Upper lobe of left lung (tissue), 6 donors: ENCODE measurements at places on chromosomes 4 and X.

GRCh38 chr4:159242427-159242826 is 139.5 kb downstream of the RAPGEF2 start:
- DNase-seq = no peak
- H3K27ac ChIP-seq = no peak overlapping the region
- no peaks in the 10 kb centered on the region for H3K36me3 ChIP-seq
- H3K27me3 ChIP-seq = no peaks in the 10 kb centered on the region

DNA sequence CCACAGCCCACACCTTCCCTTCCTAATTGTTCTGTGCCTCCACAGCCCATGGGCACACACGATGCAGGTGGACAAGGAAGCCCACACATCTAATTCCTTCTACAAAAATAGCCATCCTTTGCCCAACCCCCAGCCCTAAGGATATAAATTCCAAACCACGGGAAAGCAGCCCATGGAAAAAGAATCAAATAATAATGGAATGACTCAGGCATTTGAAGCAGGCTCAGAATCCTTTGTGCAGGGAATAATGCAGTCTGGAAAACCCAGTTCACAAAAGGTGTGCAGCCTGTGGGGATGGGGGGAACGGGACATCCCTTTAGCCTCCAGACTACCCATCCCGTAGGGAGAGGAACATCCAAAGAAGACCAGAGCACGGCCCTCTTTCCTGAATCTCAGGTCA is 342.3 kb upstream of the GALNT7 start:
- no peak overlapping the region for H3K4me3 ChIP-seq
- no peaks in the 10 kb centered on the region for H3K27me3 ChIP-seq
- H3K36me3 ChIP-seq = no peaks in the 10 kb centered on the region
- H3K4me1 ChIP-seq = no peaks in the 10 kb centered on the region
- H3K27ac ChIP-seq = no peak overlapping the region

DNA sequence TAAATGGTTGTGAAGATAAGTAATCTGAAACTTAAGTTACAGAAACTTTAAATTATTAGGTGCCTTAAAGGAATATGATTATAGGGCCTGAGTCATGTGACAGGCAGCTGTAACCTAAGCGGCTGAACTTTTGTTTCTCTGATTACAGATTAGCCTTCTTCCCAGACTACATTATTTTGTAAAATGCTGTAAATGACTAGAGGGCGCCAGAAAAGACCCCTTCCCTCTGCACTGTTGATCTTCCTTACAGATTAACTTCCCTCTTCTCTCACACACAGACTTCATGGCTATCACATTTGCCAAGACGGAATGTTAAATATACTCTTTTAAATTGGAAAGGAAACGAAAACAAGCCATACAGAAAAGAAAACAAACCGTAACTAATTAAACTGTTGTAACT is 96.6 kb downstream of the EVC2 start:
- H3K4me3 ChIP-seq = no peak overlapping the region
- H3K27ac ChIP-seq = no peak overlapping the region

DNA sequence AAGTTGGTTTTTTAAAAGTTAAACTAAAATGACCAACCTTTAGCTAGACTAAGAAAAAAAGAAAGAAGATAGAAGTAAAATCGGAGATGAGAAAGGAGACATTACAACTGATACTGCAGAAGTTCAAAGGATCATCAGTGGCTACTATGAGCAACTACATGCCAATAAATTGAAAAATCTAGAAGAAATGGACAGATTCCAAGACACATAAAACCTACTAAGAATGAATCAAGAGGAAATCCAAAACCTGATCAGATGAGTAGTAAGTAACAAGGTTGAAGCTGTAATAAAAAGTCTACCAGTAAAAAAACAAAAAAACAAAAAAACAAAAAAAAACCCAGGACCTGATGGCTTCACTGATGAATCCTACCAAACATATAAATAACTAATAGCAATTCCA is 16.1 kb downstream of the IQCM start:
- H3K27me3 ChIP-seq = no peaks in the 10 kb centered on the region
- H3K27ac ChIP-seq = no peak overlapping the region
- H3K4me1 ChIP-seq = no peaks in the 10 kb centered on the region
- H3K36me3 ChIP-seq = no peaks in the 10 kb centered on the region
- no peak overlapping the region for H3K4me3 ChIP-seq

- no peaks in the 10 kb centered on the region for H3K36me3 ChIP-seq
- H3K27me3 ChIP-seq = no peaks in the 10 kb centered on the region
- DNase-seq = no peak
- H3K4me1 ChIP-seq = no peaks in the 10 kb centered on the region
- H3K27ac ChIP-seq = no peak overlapping the region
Measured at GRCh38 chr4:53510321-53510720, 81.0 kb downstream of the LNX1 start.

- H3K27ac ChIP-seq = no peak overlapping the region
- H3K4me1 ChIP-seq = no peaks in the 10 kb centered on the region
- no peaks in the 10 kb centered on the region for H3K27me3 ChIP-seq
- H3K4me3 ChIP-seq = no peak overlapping the region
Measured at GRCh38 chr4:147247579-147247978, 233.3 kb upstream of the EDNRA start.

DNA sequence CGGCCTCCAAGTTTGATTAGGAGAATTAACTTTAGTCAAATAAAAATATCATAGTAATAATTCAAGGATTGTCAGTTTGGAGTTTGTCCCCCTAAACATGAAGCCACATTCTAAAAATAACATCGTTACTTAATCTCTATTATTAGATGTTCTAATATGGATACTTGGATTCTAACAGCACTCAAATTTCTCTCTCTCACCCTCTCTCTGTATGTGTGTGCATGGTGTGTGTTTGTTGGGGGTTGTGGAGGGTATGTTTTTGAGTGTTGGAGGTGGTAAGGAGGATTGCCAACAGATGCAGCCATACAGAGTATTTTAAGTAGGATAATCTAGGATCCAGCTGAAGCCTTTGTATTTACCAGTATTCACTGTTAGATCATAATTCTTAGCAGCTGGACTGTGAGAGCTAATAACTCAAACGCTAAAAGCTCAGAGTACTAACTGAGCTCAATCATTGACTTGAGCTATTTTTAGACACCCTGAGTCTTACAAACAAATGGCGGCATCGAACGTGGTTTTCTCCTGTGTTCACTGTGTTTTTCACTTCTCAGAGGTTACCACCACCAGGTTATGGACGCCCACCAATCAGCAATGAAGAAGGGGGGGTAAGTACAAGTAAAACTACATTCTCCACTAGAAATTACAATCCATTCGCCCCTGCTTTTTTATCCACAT is 8.8 kb downstream of the ENAM start:
- no peak overlapping the region for H3K27ac ChIP-seq
- H3K36me3 ChIP-seq = no peaks in the 10 kb centered on the region
- no peak for DNase-seq
- H3K4me3 ChIP-seq = no peak overlapping the region
- no peaks in the 10 kb centered on the region for H3K27me3 ChIP-seq

GRCh38 chr4:118745357-118745756 is 60.2 kb downstream of the METTL14 start:
- H3K27ac ChIP-seq = no peak overlapping the region
- no peaks in the 10 kb centered on the region for H3K27me3 ChIP-seq
- no peak overlapping the region for H3K4me3 ChIP-seq
- no peak for DNase-seq
- H3K36me3 ChIP-seq = peaks cover 2% of the 10 kb centered on the region

GRCh38 chr4:27666943-27667342 is 806.3 kb downstream of the STIM2 start:
- no peaks in the 10 kb centered on the region for H3K36me3 ChIP-seq
- H3K4me1 ChIP-seq = no peaks in the 10 kb centered on the region
- no peak overlapping the region for H3K4me3 ChIP-seq
- no peak for DNase-seq
- no peak overlapping the region for H3K27ac ChIP-seq

DNA sequence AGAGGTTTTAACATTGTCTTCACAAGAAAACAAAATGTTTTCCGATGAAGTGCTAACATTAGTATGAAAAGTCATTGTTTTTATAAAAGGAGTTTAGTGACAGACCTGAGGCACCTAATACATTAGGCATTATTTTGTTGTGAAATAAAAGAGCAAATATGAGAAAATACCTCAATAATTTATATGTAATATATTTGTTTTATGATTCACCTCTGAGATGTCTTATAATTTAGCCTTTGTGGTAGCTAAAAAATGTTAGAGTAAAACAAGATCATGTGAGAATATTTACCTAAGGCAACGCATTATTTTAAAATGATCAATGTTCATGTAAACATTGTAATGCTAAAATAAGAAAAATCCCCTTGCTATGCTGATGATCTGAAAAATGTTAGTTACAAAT is 100.9 kb upstream of the WDFY3 start:
- H3K36me3 ChIP-seq = no peaks in the 10 kb centered on the region
- no peak overlapping the region for H3K4me3 ChIP-seq
- H3K4me1 ChIP-seq = no peaks in the 10 kb centered on the region
- DNase-seq = no peak
- no peak overlapping the region for H3K27ac ChIP-seq

- H3K27ac ChIP-seq = no peak overlapping the region
- no peaks in the 10 kb centered on the region for H3K27me3 ChIP-seq
- H3K4me1 ChIP-seq = no peaks in the 10 kb centered on the region
- DNase-seq = no peak
- no peaks in the 10 kb centered on the region for H3K36me3 ChIP-seq
Measured at GRCh38 chr4:37561196-37561802, 124.9 kb downstream of the RELL1 start.

DNA sequence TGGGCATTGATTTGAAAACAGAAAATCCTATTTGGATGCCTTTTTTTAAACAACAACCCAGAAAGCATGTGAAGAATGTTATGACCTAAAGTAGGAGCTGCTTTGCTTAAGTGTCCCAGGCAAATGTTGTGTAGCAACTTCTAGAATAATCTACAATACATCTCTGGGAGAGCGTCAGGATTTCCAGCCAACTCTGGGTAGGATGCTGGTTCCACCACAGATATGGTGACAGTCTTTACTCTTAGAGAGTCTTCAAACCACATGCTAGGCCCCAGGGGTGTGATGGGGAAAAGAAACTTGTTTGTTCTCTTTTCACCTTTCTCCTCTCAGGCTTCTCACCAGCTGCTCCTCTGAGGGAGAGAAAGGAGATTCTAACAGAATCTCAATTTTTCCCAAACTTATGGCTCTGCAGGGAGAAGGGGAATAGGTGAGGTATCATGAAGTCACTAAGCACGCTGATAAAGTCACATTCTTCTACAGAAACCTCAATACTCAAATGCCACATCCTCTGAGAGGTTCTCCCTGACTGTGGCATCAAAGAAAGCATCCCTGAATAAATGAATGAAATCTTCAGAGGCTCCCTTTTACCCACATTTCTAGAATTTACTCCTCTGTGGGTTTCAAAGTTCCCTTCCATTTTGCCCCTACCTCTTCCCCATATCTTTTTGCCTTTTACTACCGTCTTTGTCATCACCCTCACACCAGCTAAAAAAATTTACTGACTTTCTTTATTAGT is 171.6 kb upstream of the RAI2 start:
- DNase-seq = no peak
- no peak overlapping the region for H3K4me3 ChIP-seq
- H3K36me3 ChIP-seq = no peaks in the 10 kb centered on the region
- H3K27me3 ChIP-seq = no peaks in the 10 kb centered on the region
- no peak overlapping the region for H3K27ac ChIP-seq

GRCh38 chr4:36056136-36056535 is 188.2 kb downstream of the ARAP2 start:
- H3K36me3 ChIP-seq = no peaks in the 10 kb centered on the region
- H3K27me3 ChIP-seq = no peaks in the 10 kb centered on the region
- no peak overlapping the region for H3K4me3 ChIP-seq
- H3K4me1 ChIP-seq = no peaks in the 10 kb centered on the region
- H3K27ac ChIP-seq = no peak overlapping the region

DNA sequence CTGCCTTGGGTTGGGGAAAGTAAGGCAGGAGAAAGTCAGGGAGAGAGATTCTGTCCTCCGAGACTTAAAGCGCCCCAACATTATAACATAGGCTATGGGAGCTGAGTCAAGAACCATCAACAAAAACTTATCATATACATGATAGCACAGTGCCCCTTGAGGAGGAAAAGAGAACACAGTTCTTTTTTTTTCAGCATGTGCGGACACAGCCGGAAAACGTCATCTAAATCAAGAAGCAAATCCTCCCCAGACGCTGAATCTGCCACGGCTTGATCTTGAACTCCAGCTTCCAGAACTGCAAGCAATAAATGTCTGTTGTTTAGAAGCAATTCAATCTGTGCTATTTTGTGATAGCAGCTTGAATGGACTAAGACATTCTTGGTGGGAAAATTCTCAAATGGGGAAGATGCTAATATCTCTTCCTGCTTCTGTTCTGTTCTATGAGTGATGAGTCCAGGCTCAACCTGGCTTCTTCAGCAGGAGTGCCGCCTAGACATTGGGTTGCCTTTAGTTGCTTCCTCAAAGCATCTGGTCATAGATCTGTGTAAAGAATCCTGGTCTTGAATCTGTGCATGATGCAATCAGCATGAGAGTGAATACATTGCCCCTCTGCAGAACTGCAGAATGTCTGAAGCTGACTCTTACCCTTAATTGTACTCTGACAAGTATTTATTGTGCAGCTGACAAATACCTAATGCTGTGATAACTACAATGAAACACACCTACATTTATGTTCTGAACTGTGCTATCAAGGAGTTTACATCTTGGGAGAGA is 549.8 kb upstream of the PRKX start:
- H3K27ac ChIP-seq = no peak overlapping the region
- no peak for DNase-seq
- no peak overlapping the region for H3K4me3 ChIP-seq

GRCh38 chr4:24730256-24731001 is 64.9 kb upstream of the SOD3 start:
- no peaks in the 10 kb centered on the region for H3K36me3 ChIP-seq
- no peak overlapping the region for H3K27ac ChIP-seq
- H3K4me1 ChIP-seq = no peaks in the 10 kb centered on the region
- peak; percentile 50 for DNase-seq
- H3K4me3 ChIP-seq = no peak overlapping the region
- no peaks in the 10 kb centered on the region for H3K27me3 ChIP-seq

DNA sequence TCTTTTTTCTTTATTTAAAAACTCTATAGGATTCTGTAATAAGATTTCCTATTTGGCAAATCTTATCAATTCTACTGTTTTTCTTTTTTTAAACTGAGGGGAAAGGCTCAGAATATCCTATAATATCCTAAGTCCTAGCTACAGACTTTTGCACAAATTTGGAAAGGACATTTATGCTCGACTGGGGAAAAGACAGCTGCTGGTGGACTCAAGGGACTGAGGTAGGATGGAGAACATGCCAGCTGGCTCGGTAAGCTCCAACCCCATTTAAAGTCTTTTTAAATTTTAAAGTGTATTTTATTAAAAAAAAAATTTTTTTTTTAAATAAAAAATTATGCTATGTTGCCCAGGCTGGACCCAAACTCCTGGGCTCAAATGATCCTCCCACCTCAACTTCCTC is 36.8 kb downstream of the BOD1L1 start:
- H3K27me3 ChIP-seq = no peaks in the 10 kb centered on the region
- H3K27ac ChIP-seq = no peak overlapping the region
- no peak overlapping the region for H3K4me3 ChIP-seq
